ENCODE measurements at places on chromosomes 13 and 19.

DNA sequence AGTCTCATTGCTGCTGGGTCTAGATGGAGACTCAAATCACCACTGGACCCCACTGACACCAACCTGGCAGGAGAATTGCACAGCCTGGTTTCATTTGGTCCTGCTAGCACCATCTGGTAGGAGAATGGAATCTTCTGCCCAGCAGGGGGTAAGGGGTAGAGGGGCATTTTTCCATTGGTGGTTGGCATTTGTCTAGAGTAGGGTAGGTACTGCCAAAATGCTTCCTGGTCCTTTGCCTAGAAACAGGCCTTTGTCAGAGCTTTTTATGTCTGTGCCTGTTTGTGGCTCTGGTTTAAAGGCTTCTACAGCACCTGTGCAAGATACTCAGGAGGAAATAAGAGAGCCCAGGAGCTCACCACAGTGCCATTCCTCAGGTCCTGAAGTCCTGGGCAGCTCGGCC is 121.3 kb downstream of the KCTD12 start:
- DNase-seq, result no peak

DNA sequence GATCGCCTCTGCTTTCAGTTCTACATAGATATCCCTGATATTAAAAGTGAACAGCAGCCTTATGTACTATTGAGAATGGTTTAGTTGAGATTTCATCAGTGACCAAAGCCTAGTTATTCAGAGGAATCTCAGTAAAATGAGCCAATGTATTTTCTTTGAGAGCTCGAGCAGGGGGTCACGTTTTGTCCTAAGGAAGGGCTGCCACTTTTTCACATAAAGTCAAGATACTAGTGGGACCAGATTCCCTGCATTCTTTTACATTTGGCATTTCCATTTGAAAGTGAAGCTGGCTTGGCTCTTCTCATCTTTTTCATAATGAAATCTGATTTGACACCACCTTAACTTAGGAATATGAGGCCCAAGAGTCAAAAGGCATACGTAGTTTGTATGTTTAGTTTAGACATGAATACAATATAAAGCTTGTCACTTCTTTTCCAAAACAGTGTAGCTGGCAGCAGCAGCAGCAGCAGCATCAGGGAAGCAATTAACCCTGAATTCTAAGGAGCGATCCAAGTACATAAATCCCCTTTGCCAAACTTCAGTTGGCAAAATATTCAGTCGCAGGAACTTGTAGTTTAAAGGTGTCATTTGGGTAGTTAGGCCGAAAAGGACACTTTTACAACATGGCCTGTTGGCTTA is 1752.2 kb upstream of the PCDH20 start:
- no peak for DNase-seq

DNA sequence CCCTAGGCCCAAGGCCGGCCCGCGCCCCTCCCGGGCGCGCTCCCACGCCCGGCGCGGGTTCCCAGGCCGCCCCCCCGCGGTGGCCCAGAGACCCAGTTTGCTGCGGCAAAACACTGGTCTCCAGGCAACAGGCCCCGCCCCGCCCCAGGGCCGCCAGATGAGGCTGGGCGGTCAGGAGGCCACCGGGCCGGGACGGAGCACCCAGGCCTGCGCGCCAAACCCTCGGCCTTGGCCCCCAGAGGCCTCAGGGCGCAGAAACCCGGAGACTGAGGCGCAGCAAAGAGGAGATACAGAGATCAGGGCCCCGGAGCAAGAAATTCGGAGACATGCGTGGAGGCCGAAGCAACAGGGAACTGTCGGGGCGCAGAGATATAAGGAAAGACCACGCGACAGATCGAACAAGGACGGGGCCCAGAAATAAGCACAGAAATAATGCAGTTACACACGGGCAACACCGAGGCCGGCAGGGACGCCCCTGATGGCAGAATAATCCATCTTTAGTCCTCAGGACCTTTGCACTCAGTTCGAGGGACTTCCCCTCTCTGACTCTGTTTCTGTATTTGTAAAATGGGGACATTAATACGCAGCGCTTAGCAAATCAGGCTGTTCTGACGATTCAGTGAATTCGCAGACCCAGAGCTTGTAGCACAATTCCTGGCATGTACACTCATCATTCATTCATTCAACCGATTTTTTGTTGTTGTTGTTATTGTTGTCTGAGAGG is 20.8 kb upstream of the ERCC1 start:
- peak; percentile 74 for DNase-seq

GRCh38 chr19:13082192-13083007 is 20.3 kb downstream of the LYL1 start:
- peak; percentile 9 for DNase-seq

DNA sequence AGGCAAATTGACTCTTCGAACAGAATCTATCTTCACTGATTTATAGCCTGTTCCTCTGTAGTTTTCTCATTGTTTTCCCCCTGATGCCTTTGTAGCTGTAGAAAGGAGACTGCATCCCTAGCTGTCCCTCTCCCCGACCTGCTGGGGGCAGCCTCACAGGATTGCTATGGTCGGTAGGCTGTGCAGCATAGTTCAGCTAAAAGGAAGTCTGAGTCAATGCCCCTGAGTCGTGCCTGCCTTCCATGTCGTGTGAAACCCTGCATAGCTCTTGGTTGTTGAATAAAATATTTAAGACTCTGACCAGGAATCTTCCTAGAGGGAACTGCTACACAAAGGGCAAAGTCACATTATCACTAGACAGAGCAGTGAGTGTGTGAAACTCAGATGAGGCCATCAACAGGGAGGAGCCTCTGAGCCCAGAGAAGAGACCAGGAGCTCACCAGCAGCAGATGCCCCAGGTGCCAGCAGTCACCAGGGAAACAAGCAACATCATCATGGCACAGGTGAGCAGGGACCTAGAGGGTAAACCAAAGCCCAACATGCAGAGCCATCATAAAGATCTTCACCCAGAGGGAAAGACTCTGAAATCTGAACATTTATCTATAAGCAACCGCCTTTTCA is 108.4 kb upstream of the NBEA start:
- DNase-seq, result no peak

DNA sequence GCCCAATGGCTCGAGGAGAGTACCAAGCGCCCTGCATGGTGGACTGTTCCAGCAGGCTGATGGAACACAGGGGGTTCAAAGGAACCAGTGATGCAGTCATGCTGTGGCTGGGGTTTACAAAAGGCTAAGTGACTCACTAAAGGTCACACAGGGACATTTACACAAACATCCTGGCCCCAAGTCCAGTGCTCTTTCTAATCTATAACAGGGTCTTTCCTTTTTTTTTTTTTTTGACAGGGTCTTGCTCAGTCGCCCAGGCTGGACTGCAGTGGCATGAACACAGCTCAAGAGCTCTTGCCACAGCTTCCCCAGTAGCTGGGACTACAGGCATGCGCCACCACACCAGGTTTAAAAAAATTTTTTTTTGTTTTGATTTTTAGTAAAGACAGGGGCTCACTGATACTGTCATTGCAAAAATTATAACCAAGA is 2.8 kb upstream of the SLC25A15 start:
- DNase-seq, result peak; percentile 78
